ENCODE measurements at places on chromosomes 4 and X. TPM values are rescaled to one million over a fixed set of nuclear protein-coding genes. Genes with fewer than 3 reads are reported as not detected.
A peak's percentile ranks its signal among the peaks of the same experiment; 100 is the strongest.

DNA sequence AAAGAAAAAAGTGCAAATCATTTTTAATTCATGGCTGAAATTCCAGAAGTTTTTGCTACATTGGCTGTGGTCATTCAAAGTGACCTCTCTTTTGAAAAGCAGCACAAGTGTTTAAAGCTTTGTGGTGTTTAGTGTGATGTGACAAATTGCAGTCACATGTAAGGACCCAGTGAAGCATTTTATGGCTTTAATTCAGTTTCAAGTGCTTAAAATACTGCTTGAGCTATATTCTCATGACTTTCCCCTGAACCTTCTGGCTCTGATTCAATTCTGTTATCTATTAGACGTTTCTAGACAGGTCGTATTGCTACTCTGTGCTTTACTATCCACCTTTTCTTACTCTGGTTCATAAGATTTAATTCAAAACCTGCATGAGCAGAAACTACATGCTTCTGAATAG, 105.8 kb downstream of the FAT4 start:
- no peak overlapping the region for H3K27ac ChIP-seq
- no peak overlapping the region for H3K4me3 ChIP-seq
- no peaks in the 10 kb centered on the region for H3K27me3 ChIP-seq
- DNase-seq, result no peak
- H3K36me3 ChIP-seq, result no peaks in the 10 kb centered on the region

- no peak for DNase-seq
- H3K36me3 ChIP-seq, result no peaks in the 10 kb centered on the region
- H3K27me3 ChIP-seq, result peaks cover 9% of the 10 kb centered on the region
- H3K27ac ChIP-seq, result no peak overlapping the region
Measured at GRCh38 chr4:55617587-55618197, 18.4 kb downstream of the NMU start.

- no peaks in the 10 kb centered on the region for H3K27me3 ChIP-seq
- no peaks in the 10 kb centered on the region for H3K36me3 ChIP-seq
- no peak overlapping the region for H3K4me3 ChIP-seq
- H3K27ac ChIP-seq, result no peak overlapping the region
Measured at GRCh38 chr4:97215409-97215941, 927.8 kb downstream of the STPG2 start.

DNA sequence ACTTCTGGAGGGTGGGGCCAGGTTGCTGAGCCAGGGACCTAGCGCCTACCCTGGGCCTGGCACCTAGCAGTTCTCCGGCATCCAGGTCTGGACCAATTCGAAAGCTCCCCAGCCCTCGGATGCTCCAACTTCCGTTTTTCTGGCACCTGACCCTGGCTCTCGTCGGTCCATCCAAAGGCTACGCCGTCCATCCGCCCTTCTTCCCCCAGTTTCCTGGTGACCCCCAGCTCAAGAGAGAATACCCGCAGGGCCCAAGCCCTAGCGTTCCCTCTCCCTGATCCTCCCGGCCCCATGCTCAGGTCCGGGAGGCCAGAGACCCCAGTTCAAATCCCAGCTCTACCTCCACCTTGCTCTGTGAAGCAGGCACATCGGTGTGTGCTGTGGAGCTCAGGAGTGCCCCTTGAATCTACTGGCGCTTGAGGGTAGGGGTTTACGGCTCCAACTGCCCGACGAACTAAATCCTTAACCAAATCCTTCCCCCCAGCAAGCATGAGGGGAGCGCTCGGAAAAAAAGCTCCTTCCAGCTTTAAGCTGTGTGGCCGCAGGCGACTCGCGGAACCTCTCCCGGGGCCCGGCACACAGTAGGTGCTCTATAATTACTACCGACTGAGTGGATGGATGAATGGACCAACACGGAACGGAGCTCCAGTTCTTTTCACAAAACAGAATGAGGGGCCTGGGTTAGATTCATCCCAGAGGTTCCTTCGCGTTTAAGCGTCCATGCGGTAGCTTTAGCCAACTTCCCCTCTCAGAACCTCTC, 1.1 kb downstream of the CRMP1 start:
- peaks cover 2% of the 10 kb centered on the region for H3K4me1 ChIP-seq
- H3K4me3 ChIP-seq, result no peak overlapping the region
- no peaks in the 10 kb centered on the region for H3K36me3 ChIP-seq
- H3K27me3 ChIP-seq, result peaks cover 47% of the 10 kb centered on the region
- no peak for DNase-seq

DNA sequence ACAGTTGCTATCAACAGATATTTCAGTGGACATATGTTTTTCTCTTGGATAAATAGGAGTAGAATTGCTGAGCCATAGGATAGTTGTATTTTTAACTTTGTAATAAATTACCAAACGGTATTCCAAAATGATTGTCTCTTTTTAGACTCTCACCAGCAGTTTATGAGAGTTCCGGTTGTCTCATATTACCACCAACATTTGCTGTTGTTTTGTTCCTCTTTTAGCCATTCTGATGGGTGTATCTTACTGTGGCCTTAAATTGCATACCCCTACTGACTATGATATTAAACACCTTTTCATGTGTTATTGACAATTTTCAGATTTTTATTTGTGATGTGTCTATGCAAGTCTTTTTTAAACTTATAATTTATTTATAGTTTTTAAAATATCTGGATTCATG, 39.7 kb downstream of the SNX25 start:
- no peak overlapping the region for H3K4me3 ChIP-seq
- H3K36me3 ChIP-seq, result peaks cover 5% of the 10 kb centered on the region
- no peak for DNase-seq

DNA sequence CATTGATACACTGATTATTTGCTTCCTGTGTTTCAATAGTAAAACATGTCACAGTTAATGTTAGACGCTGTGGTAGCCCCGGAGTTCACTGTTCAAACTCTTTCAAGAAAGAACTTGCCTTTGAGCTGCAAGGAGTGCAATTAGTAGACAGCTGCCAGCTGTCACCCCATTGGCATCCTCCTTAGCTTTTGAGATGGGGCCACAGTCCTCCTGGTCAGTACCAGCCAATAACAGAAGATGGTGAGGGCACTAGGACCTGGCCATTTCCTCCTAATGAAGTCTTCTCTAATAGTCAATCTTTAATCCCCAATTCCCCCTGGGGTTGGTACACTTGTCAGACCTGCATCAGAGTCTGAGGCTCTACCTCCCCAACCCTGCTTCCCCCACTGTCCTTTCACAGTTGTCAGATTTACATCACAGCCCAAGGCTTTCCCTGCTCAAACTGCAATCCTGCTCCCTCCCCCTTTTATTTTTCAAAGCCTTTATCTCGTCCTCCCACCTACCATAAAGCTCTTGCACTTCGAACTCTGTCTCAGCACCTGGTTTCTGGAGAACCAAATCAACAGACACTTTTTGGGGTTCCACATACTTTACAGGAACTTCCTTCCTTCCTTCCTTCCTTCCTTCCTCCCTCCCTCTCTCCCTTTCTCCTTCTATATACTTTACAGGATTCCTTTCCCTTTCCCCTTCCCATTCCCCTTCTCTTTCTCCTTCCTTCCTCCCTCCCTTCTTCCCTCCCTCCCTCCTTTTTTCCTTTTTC, 182.0 kb downstream of the RASL11B start:
- H3K27ac ChIP-seq, result no peak overlapping the region
- no peaks in the 10 kb centered on the region for H3K27me3 ChIP-seq
- no peak overlapping the region for H3K4me3 ChIP-seq
- no peak for DNase-seq

- H3K4me3 ChIP-seq, result no peak overlapping the region
- no peaks in the 10 kb centered on the region for H3K36me3 ChIP-seq
Measured at GRCh38 chr4:15938182-15938581, 358 bp downstream of the FGFBP1 start.

GRCh38 chr4:142581881-142582280, 264.2 kb downstream of the INPP4B start:
- H3K27me3 ChIP-seq, result no peaks in the 10 kb centered on the region
- H3K36me3 ChIP-seq, result peaks cover 56% of the 10 kb centered on the region

- DNase-seq, result no peak
- peaks cover 65% of the 10 kb centered on the region for H3K36me3 ChIP-seq
- peaks cover 88% of the 10 kb centered on the region for H3K4me1 ChIP-seq
- peak overlapping the region; percentile 88 for H3K27ac ChIP-seq
Measured at GRCh38 chr4:102815981-102816380, 11.4 kb downstream of the UBE2D3 start.

DNA sequence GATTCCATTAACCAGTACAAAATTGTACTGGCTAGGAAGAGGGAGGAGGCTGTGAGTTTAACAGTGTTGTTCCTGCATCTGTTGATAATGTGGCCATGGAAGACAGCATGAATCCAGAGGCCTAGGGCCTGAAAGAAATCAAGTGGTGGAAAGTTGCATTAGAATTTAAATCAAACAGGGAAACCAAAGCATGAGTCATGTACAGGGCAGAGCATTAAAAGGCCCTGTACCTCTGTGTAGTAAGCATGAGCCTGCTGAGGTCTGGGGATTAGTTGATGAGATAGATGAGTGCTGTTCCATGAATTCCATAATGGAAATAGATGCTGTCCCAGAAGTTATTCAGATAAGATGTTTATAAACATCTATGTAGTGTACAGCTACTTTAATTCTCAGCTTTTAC, 58.3 kb downstream of the MID1IP1 start:
- H3K27ac ChIP-seq, result no peak overlapping the region
- no peaks in the 10 kb centered on the region for H3K27me3 ChIP-seq
- H3K4me3 ChIP-seq, result no peak overlapping the region
- DNase-seq, result no peak
- no peaks in the 10 kb centered on the region for H3K36me3 ChIP-seq

GRCh38 chr4:38590046-38590445, 74.0 kb upstream of the KLF3 start:
- H3K4me1 ChIP-seq, result no peaks in the 10 kb centered on the region
- H3K27me3 ChIP-seq, result no peaks in the 10 kb centered on the region
- H3K36me3 ChIP-seq, result no peaks in the 10 kb centered on the region
- no peak overlapping the region for H3K4me3 ChIP-seq
- DNase-seq, result no peak

DNA sequence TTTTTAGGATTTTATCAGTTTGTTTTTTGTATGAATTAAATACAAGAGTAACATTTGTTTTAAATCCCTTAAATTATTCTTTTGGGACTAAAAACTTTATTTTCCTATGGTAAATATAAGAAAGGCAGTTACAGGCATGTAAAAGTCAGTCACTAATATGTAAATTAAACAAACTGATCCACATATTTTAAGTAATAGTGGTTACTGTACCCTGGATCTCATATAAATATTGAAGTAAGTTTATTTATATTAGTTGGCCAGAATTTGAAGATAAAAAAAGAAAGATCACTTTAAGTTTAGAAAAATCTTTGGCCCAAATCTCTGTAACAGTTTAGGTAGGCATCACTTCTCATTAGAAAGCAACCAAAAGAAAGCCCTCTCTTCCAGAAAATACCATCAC, 45.8 kb downstream of the LDB2 start:
- no peaks in the 10 kb centered on the region for H3K36me3 ChIP-seq
- H3K4me1 ChIP-seq, result no peaks in the 10 kb centered on the region
- DNase-seq, result no peak

GRCh38 chr4:73874386-73874785, 5.2 kb downstream of the CXCL1 start:
- no peak overlapping the region for H3K27ac ChIP-seq
- no peak for DNase-seq
- no peaks in the 10 kb centered on the region for H3K4me1 ChIP-seq
- H3K36me3 ChIP-seq, result no peaks in the 10 kb centered on the region
- H3K4me3 ChIP-seq, result no peak overlapping the region
- H3K27me3 ChIP-seq, result peaks cover 19% of the 10 kb centered on the region

GRCh38 chr4:78059524-78059889, 2.4 kb downstream of the FRAS1 start:
- H3K4me3 ChIP-seq, result peak overlapping the region; percentile 54
- H3K27ac ChIP-seq, result no peak overlapping the region
- H3K4me1 ChIP-seq, result peaks cover 21% of the 10 kb centered on the region

DNA sequence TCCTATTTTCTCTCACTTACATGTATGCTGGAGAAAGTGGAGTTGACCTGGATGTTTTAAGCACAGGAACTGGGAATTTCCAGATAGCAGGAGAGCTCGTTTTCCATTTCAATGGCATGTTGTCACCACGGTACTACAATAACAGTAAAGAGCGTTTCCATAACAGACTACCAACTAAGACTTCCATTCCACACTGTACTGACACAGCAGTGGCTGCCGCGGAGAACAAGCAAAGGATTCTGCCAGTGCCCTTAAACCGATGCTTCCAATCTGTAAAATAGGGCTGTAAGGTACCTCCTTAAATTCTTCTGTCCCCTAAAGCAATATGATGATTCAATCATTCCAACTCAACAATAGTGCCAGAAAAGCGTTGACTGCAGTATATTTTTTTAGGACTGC, 143.9 kb downstream of the KLHL13 start:
- H3K4me1 ChIP-seq, result no peaks in the 10 kb centered on the region
- H3K27ac ChIP-seq, result no peak overlapping the region
- H3K27me3 ChIP-seq, result no peaks in the 10 kb centered on the region

The ARAP2 gene
- 38.2 TPM for total RNA-seq

The PFKFB1 gene
- 0.81 TPM for total RNA-seq

The GYPA gene
- not detected for total RNA-seq

The CSAG2 gene
- total RNA-seq, result 0.26 TPM

The ARR3 gene
- not detected for total RNA-seq

The GABRQ gene
- 0.05 TPM for total RNA-seq

The DGKK gene
- total RNA-seq, result not detected

The TBX22 gene
- not detected for total RNA-seq

The MAP9 gene
- 6.2 TPM for total RNA-seq

The UCP1 gene
- not detected for total RNA-seq

Measured in activated naive CD4-positive, alpha-beta T cell treated with anti-CD3 and anti-CD28 coated beads for 36 hours (primary cell).